ENCODE measurements at places on chromosomes 3 and 15. TPM values are rescaled to one million over a fixed set of nuclear protein-coding genes. Genes with fewer than 3 reads are reported as not detected.

DNA sequence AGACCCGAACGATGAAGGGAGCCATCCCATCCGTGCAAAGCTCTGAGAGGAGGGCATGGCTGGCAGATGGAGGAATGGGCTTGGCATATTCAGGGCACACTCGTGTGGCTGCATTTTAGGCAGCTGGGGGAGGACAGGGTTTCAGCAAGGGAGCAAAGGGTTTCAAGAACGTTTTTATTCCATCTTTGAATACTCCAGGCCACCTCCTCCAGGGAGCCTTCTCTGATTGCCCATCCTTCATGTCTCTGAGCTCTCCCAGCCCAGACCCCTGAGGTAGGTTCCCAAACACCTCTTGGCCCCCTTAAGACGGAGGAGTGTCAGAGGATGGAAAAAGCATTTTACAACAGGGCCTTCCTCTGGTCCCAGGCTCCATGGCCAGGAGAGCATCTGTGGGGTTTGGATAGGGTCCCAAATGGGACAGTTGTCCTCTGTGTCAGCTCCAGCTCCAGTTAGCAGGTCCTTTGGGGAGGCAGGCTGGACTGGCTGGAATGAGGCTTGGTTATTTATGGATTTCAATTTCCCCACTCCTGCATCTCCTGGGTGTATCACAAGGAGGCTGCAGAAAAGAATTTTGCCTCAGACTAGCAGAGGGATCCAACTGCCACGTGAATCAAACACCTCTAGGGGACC, 17.7 kb upstream of the SLC6A1 start:
- ATAC-seq, result no peak

DNA sequence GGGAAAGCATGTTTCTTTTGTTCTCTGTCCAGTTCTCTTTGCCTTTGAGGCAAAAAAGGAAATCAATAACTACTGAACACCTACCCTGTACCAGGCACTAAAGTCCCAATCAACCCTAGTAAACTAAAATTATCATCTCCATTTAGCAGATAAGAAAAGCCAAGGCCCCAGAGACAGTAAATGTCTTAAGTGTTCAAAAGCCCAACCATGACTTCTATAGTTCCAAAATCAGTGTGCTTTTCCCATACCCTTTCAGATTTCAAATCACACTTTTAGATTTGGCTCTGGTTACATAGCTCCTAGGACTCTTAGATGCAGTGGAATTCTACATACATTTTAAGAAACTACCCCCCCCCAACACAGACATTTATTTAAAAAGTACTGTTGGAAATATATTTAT, 63.5 kb downstream of the UACA start:
- ATAC-seq, result no peak

GRCh38 chr3:73710340-73710739, 85.6 kb upstream of the PDZRN3 start:
- ATAC-seq, result no peak

GRCh38 chr15:52436981-52437380, 91.7 kb downstream of the MYO5A start:
- ATAC-seq, result no peak

DNA sequence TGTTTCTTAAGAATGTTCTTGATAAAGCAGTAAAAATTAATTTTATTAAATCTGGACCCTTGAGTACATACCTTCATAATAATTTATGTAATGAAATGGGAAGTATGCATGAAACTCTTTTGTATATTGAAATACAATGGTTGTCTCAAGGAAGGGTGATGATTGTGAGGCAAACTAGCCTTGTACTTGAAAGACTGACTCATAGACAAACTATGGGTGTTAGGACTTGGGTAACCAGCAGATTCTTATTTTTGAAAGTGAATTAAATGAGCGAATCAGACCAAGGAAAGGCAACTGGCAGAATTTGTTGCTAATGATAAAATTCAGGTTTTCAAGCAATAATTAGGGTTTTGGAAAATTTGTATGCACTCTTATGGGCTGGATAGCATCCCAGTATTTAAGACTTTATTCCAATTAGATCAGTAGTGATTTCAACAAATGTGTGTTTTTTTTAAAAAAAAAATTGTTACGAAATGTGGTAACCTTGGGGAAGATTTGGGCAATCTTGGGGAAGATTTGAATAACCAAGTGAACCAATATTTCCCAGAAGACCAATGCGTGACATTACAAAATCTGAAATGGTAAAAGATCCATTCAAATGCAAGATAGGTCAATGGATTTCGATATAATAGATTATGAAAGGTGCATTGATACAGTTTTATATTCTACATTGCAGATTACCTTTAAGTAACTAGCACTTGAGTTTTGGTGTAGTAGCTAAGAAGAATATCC, 42.0 kb downstream of the ATP2C1 start:
- ATAC-seq, result no peak

- no peak for ATAC-seq
Observed at GRCh38 chr15:75063338-75063737, 39.9 kb downstream of the PPCDC start.

DNA sequence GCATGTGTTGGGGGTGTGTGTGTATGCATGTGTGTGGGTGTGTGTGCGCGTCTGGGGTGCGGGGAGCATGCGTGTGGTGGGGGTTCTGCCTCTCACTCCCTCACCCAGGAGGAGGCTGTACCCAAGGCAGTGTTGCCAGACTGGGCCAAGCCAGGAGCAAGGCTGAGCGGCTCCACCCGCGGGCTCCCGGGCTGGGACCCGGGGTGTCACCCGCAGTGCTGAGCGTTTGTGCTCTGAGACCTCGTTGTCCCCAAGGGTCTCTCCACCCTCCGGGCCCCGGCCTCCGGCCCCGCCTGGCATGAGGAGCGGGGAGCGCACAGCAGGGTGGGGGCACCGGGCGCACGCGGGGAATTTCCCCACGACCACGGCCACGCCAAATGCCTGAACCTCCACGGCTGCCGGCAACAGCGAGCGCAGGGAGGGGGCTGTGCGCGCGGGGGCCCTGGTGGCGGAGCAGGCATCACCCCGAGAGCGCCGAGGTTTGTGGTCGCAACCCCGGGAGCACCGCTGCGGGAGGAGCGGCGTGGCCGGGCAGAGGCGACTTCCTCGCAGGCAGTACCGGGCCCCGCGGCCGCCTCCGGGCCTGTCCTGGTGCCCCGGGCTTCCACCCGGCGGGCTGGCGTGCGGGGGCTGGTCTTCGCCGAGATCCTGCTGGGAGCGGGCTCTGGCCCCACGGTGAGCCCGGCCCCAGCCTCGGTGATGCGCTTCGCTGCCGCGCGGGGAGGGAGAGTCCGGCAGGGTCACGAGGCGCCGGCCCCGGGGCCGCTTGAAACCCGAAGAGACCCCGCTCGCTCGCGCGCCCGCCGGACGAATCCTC, 7.4 kb upstream of the OCA2 start:
- ATAC-seq, result peak; percentile 37

GRCh38 chr3:65401359-65402305, 637.1 kb downstream of the MAGI1 start:
- ATAC-seq, result no peak

DNA sequence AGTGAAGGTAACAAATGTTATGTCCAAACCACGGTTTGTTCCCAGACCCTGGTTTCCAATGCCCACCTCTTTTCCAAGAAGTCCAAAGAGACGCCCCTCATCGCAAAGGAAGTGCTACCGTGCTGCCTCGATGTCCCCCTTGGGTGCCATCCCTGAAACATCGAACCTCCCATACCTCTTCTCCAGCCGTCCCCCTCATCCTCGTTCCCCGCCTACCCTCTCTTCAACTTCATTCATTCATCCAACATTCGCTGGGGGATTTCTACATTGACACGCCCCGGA, 467 bp downstream of the TIPIN start:
- ATAC-seq, result no peak

GRCh38 chr15:36133742-36134141, 445.7 kb upstream of the CDIN1 start:
- no peak for ATAC-seq

- peak; percentile 67 for ATAC-seq
Observed at GRCh38 chr3:32951410-32951811, at the start of gene CCR4. CCR4 (plus strand) TSS chr3:32951644; CDS start chr3:32953423, 1,779 bp downstream.

DNA sequence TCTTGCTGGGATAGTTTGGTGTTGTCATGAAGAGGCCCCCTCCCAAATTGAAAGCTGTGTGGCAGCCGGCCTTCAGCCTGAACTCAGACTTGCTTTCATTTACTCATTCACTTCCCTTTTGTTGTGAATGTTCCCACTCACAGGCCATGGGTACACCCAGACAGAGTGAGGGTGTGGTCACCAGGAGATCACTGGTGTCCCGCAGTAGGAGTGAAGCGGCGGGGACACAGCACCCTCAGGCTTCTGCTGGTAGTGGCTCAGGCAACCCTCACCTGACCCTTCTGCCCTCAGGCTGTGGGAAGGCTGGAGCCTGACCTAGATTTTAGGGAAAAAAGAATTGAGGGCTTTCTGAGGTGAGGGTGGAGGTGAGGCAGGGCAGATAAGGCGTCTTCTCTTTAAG, 244.4 kb downstream of the SOX2 start:
- no peak for ATAC-seq

DNA sequence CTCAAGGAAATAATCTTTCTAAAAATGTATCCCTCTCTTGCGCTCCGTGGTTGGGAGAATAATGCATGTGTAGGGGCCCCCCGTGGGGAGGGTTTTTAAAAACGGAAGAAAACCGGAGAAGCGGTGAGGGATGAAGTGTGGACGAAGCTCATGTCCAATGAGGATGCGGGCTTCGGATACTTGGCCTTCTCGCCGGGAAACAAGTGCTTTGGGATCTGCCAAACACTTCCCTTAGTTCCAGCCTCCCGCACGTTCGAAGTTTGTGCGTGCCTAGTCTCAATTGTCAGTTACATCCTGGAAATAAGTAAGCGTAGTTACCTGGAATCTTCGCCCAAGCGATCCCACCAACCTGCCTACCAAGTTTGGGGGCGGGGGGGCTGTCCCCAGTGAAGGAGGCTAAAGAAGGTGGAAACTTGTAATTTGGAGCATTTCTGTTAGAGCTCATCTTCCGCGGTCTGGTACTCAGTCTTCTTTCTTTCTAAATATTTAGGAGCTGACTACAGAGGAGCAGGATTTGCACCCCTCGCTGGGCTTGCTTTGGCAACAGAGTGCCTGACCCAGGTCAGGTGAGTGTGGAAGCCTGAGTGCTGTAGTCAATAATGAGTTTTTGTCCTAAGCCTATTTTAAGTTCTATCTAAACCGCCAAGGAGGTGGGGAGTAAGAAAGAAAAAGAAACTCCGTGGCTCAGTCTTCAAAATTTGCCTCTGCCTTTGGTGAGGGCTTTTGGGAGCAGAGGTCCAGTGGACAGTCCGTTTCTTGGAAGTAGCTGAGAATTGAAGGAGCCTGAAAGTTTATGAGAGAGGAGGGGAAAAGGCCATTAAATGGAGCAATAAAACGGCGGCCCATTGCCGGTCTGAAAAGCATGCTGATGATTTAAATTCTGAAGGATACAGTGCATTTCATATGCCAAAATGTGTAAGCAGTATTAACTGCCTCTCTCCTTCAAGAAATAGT, 1.1 kb downstream of the ITPR1 start:
- ATAC-seq, result no peak

DNA sequence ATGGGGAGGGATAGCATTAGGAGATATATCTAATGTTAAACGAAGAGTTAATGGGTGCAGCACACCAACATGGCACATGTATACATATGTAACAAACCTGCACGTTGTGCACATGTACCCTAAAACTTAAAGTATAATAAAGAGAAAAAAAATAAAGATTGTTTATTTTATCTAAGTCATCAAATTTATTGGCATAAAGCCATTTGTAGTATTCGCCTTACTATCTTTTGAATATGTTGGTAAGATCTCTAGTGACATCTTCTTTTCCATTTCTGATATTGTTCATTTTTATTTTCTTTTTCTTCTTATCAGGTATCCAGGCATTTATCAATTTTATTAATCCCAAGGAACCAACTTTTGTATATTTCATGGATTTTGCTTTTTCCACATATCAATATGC, 5.8 kb upstream of the ABHD5 start:
- ATAC-seq, result no peak

DNA sequence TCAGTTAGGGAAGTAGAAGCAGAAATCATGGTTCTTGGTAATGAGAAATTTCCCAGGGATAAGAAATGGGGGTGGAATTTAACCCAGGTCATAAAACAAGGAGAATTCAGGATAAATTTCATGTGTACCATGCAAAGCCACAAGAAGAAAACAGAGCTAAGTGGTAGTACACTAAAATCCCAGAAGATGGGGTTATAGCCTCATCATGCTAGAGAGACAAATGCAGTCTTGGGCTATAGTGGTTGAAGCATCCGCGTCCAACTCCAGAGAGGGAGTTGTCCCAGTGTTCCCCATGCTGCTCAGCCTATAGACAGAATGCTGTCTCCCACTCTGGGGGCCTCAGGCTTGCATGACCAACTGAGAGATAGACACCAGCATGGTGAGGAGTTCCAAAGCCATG, 36.2 kb upstream of the CLRN1 start:
- no peak for ATAC-seq

- ATAC-seq, result peak; percentile 3
Observed at GRCh38 chr15:31483986-31484951, 157.6 kb downstream of the KLF13 start.

GRCh38 chr3:183354874-183355273, 73.5 kb downstream of the MCF2L2 start:
- ATAC-seq, result no peak

- ATAC-seq, result no peak
Observed at GRCh38 chr15:56524915-56525314, 60.0 kb upstream of the MNS1 start.

GRCh38 chr3:16090706-16091105, 83.8 kb upstream of the GALNT15 start:
- ATAC-seq, result no peak

- peak; percentile 24 for ATAC-seq
Observed at GRCh38 chr15:88704791-88705768, 66.3 kb downstream of the ISG20 start.

- no peak for ATAC-seq
Observed at GRCh38 chr15:71301958-71302621, 186.8 kb downstream of the THSD4 start.

DNA sequence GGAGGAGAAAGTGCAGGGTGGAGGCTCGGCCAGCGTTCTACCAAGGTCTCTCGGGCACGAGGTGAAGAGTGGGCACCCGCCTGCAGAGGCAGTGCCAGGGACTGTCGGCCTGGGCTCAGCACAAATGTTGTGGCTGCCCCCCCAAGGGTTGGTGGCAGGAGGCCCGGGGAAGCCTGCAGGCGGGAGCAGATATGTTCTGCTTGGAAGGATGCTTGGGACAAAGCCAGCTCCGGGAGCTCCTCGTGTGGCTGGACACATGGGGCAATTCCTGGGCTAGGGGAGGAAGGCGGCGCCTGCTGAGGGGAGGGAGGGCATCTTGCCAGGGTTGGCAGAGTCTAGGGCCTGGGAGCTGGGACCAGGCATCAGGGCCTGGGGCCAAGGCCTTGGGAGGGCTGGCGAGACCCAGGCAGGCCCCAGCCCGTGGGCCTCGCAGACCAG, 30.4 kb upstream of the FBLN2 start:
- no peak for ATAC-seq

- ATAC-seq, result no peak
Observed at GRCh38 chr3:7205962-7206361, 345.0 kb downstream of the GRM7 start.

Gene NOX5
- total RNA-seq, result not detected

Gene GPR15
- 52.1 TPM for total RNA-seq

Gene GRM7
- not detected for total RNA-seq

Gene RLBP1
- not detected for total RNA-seq

Gene BUB1B
- total RNA-seq, result 99.5 TPM

Gene ISLR
- not detected for total RNA-seq

Gene ZNF860
- 0.91 TPM for total RNA-seq

Gene GHSR
- total RNA-seq, result not detected

Gene CSTA
- not detected for total RNA-seq

Gene GOLGA8M
- 0.53 TPM for total RNA-seq
